NCI-H460 (cell line): ENCODE measurements at places on chromosomes 1 and 21.
A peak's percentile ranks its signal among the peaks of the same experiment; 100 is the strongest.

DNA sequence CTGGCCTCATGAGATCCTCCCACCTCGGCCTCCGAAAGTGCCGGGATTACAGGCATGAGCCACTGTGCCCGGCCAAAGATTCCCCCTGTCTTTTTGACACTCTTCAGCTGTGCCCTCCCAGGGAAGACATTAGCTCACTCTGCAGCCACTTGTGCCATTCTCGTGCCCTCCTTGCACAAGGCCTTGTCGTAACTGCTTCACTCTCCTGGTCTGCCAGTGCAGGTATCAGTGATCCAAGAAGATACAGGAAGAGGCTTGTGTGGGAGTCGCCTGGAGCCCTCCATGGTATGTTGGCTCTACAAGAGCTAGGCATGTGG lies 22.0 kb upstream of the WDR26 start:
- no peak for DNase-seq

- DNase-seq, result no peak
These were observed 57.9 kb upstream of the FMOD start for GRCh38 chr1:203408486-203409481.

DNA sequence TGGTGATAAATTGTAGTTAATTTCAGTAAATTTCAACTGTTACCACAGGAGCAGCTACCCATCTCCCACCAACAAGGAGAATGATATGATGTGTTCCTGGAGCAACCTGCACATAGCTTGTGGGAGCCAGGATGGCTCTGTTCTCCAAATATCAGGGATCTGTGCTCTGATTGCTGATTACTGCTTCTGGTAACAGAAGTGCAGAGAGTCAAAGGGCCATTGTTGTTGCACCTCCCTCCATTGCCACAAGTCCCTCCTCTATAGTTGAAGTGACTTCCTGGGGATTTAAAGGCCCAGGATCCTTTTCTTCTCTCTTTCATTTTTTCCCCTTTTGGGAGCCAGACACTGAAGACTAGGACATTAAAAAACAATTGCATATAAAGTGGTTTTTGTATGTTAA lies 51.6 kb upstream of the HPDL start:
- no peak for DNase-seq

GRCh38 chr1:151613282-151613780 lies 1.5 kb downstream of the SNX27 start:
- no peak for DNase-seq

- no peak for DNase-seq
These were observed 2.6 kb upstream of the PADI2 start for GRCh38 chr1:17121881-17122280.

DNA sequence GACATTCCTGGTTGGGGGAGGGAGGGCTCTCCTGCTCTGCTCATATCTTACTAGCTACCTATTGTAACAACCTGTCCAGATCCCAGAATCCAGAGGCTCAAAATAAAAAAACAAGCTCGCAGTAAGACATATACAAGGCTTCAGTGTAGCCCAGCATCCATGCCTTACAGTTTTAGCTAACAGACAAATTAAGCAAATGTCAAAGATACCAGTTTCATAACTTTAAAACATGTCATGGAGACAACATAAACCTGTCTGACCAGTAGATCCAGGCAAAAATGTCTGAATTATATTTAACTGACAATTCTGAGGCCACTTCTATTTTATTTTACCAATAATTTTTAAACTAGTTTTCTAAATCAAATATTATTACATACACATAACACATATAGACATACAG lies 167.7 kb upstream of the TNR start:
- DNase-seq, result no peak

GRCh38 chr1:223041481-223041880 lies 101.6 kb downstream of the TLR5 start:
- no peak for DNase-seq

DNA sequence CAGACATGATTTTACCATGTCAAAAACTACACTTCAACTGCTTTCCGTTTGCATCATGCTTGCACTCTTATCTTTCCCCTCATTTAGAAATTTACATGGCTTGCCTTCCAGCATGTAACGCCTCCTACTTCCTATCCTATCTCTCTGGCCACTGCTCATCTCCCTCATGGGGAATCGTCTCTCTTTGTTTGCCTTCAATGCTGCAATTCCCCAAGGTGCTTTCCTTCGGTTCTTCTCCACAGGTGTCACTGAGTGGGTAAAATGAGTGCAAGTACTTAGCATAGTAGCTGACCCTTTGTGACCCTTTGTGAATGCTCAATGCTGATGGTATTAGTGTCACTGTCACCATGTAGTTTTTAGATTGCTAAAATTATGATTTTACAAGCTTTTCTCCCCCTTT lies 63.1 kb downstream of the APP start:
- no peak for DNase-seq

- DNase-seq, result no peak
These were observed 22.6 kb downstream of the PLEKHM2 start for GRCh38 chr1:15706751-15707150.

DNA sequence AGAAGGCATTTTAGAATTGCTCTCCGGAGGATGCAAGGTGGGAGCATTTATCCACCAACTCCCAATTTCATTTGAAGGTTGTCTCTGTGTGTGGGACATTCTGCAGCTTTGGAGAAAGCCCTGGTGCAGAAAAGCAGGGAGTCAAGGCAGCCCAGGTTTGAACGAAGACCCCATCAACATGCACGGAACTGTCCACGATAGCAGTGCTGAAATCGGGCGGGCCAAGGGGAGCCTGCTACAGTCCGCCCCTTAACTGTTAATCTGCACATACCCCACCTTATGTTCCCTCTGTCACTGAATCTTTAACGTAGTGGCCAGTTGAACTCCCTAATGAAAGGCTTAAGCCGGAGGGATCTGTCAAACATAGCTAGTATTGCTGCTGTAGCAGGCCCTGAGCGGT lies 68.8 kb upstream of the C1orf174 start:
- DNase-seq, result no peak

GRCh38 chr1:82018319-82018718 lies 217.6 kb downstream of the ADGRL2 start:
- DNase-seq, result no peak

GRCh38 chr1:219331424-219331823 lies 157.7 kb downstream of the LYPLAL1 start:
- no peak for DNase-seq

- no peak for DNase-seq
These were observed 620.0 kb upstream of the B3GALT2 start for GRCh38 chr1:193806079-193807048.

- DNase-seq, result no peak
These were observed 12.2 kb upstream of the SAMD13 start for GRCh38 chr1:84289169-84289785.

DNA sequence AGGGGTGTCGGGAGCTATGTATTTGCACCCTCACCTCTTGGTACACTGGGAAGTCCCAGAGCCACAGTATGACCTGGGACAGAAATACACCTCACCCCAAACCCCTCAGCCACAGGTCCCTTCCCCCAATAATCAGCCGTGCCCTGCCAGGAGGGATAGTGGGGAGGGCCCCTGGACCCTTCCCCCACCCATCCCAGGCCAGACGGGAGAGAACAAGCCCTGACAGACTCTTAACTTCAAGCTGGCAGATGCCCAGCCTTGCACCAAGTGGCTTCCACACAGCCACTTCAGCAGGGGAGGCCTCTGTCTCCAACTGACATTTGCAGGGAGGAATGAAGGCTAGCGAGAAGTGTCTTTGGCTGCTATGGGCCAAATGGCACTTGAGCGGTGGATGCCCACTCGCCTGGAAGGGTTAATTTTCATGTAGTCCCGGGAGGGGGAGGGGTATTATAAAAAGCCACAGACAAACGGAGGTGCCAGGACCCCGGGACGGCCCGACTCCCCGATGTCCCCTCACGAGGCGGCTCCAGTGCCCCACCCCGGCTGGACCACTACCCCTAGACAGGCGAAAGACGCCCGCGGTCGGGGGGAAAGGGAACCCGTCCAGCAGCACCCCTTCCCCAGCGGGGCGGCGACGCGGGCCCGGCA lies 495 bp downstream of the SYNC start:
- no peak for DNase-seq

DNA sequence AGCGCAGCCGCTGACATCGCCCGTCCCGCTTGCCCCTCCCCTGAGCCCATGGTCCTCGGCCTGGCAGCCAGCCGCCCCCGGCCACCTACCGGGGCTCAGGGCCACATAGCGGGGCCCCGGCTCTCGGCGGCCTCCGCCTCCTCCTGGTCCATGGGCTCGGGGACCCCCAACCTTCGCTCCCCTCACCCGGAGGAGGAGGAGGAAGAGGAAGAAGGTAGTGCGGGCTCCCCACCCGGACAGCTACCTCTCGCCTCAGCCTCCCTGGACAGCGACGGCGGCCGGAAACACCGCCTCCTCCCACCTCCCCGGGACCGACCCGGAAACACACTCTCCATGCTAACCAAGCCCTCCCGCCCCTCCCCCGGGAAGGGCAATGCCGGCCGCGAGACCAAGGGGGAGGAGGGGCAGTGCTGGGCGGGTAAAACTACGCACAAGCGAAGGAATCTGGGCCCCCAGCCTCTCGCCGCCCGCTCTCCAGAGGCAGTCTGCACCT lies at the start of gene KIAA0319L:
TSS of gene KIAA0319L (minus strand) at position 286 of the 493 bp plus-strand sequence. CDS start 2,912 bp downstream, outside the sequence.
- DNase-seq, result peak; percentile 65

DNA sequence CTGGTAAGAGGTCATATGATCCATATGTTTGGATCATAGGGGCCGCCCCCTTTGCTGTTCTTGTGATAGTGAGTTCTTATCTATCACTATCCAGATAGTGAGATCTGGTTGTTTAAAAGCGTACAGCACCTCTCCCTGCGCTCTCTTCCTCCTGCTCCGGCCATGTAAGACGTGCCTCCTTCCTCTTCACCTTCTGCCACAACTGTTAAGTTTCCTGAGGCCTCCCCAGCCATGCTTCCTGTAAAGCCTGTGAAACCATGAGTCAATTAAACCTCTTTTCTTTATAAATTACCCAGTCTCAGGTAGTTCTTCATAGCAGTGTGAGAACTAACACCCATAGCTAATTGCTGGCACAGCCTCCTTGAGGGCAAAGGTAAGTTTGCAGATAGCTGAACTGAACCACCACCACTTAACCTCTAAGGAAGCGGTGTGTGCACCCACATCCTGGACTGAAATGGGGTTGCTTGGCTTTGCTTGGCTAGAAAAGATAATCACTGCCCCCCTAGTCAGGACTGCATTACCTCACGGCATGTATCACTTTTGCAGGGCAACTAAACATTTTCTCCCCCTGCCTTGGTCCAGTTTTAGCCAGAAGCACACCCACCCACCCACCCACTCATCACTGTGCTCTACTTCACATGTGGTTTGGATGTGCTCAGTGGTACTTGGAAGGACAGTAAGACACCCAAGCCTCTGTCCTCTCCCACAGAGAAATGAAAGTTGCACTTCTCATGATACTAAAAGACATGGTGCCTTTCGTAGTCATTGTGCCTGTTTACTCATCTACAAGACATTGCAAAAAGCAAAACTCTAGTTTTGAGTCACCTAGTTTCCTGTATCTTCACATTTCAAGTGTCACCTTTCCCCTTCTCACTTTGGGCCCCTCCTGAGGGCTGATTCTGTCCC lies 23.1 kb upstream of the PTAFR start:
- DNase-seq, result no peak

DNA sequence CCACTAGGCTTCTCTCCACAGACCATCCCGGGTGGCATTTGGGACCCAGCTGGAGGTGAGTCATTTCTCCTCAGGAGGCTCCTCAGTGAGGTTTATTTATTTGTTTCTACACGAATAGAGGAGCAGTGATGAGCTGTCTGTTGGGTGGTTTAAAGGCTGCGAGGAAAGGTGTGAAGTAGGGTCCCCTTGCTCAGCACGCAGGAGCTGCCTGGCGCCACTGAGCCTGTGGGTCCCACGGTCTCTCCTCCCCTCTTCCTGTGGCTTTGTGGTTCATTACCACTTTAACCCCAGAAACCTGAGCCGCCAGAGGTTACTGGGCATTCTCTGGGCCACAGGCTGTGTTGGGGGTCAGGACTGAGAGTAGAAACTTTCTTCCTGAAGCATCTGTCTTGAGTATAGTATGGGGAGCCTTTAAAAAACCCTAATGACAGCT lies 39.9 kb downstream of the IL6R start:
- DNase-seq, result no peak
